ENCODE measurements at places on chromosomes 12 and 14. TPM values are rescaled to one million over a fixed set of nuclear protein-coding genes. Genes with fewer than 3 reads are reported as not detected.

DNA sequence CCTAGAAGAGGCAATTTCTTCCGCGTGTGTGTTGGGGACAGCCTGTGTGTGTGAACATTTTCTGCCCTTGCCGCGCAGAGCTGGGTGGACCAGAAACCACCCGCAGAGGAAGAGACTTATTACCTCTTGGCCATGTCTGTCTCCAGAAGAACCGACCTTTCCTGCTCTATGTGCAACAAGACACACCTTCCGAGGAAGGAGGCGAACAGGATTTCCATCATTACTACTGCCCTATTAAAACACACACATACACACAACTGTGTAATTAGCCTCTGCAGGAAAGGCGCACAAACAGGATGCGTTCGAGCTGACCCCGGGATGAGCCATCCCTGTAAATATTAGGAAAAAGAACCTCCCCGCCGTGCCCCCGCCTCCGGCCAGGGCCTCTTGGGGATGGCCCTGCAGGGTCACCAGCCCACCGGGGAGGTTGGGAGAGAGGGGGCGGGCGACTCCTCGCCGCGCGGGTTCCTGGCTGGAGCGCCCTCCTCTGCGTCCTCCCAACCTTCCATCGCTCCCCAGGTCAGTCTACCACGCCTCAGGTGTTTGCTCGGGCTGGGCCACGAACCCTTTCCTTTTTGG lies 484 bp upstream of the PRKCH start:
- no peak for DNase-seq

DNA sequence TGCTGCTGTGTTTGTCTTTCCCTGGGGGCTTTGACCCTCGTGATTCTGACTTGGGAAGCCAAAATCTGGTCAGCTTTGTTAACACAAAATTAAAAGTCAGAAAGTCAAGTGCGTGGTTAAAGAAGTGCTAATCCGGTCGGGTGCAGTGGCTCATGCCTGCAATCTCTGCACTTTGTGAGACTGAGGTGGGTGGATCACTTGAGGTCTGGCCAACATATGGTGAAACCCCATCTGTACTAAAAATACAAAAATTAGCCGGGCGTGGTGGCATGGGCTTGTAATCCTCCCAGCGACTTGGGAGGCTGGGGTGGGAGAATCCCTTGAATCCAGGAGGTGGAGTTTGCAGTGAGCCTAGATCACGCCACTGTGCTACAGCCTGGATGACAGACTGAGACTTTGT lies 844.6 kb downstream of the VRK1 start:
- DNase-seq = no peak

- DNase-seq = no peak
Measured at GRCh38 chr14:72920008-72920407, 6.3 kb upstream of the DCAF4 start.

DNA sequence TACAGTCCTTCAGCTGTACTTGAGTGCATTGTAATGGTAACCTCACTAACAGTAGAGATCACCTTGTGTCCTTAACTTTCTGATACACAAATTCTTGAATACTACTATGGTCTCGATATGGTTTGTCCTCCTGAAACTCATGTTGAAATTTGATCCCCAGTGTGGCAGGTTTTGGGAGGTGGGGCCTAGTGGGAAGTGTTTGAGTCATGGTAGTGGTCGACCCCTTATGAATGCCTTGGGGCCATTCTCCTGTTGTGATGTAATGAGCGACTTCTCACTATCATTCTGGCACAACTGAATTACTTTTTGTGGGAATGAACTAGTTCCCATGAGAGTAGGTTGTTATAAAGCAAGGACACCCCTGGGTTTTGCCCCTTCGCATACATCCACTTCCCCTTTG lies 52.3 kb downstream of the IPO8 start:
- DNase-seq = no peak

DNA sequence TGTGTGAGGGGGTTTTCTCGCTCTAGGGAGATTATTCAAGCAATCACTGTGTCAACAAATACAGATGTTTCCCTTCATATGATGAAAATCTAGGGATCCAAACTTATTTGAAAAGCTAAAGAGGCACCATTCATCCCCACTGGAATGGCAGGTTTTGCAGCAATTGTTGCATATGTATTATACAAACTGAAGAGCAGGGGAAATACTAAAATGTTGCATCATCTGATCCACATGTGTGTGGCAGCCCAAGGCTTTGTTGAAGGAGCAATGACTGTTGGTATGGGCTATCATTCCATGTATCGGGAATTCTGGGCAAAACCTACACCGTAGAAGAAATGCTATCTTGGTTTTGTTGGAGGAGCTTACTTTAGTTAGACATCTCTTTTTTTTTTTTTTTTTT lies 4.1 kb upstream of the PRPF40B start:
- DNase-seq = no peak

- DNase-seq = no peak
Measured at GRCh38 chr12:1204581-1205121, 213.6 kb downstream of the ERC1 start.

DNA sequence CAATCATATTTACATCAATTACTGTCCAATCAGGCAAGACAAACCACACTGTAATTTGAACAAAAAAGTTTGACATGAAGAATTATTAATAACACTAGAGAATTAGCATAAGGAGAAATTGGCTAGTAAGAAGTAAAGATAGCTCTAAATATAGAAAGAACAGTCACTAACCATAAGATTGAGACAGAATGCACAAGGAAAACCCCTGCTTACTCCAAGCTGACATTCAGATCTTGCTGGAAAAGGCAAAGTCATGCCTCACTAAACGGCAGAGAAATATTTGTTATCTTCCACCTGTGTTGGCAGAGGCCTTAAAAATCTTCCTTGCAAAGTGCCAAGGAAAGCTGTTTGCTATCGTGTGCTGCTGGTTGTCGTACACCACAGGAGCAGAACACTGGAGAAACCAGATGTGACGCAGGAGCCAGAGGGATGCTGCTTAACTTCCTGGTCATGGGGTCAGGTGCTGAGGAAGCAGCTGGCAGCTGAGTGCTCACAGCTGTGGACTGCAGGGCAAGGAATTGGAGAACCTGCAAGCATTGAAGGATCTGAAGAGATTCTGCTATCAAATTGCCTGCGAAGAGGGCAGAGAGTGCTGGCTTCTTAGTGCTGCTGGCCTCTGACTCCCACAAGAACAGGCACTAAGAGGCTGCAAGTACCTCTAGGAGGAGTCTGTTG lies 1323.3 kb downstream of the LRFN5 start:
- peak; percentile 16 for DNase-seq

GRCh38 chr12:106120519-106121105 lies 18.1 kb downstream of the NUAK1 start:
- no peak for DNase-seq

GRCh38 chr12:50690925-50691324 lies 73.0 kb upstream of the ATF1 start:
- no peak for DNase-seq

GRCh38 chr12:130859161-130859560 lies 12.7 kb upstream of the RAN start:
- no peak for DNase-seq

DNA sequence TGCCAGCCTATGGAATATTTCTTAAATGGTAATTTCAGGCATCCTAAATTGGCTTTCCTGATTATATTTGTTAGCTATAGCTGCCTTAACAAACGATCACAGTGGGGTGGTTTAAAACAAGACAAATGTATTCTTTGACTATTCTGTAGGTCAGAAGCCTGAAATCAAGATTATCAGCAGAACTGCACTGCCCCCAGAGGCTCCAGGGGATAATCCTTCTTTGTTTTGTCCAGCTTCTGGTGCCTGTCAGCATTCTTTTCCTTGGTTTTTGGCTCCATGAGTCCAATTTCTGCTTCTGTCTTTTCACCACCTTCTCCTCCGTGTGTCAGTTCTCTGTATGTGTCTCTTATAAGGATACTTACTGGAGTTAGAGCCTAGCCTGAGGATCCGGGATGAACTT lies 1282.2 kb upstream of the USP15 start:
- no peak for DNase-seq

DNA sequence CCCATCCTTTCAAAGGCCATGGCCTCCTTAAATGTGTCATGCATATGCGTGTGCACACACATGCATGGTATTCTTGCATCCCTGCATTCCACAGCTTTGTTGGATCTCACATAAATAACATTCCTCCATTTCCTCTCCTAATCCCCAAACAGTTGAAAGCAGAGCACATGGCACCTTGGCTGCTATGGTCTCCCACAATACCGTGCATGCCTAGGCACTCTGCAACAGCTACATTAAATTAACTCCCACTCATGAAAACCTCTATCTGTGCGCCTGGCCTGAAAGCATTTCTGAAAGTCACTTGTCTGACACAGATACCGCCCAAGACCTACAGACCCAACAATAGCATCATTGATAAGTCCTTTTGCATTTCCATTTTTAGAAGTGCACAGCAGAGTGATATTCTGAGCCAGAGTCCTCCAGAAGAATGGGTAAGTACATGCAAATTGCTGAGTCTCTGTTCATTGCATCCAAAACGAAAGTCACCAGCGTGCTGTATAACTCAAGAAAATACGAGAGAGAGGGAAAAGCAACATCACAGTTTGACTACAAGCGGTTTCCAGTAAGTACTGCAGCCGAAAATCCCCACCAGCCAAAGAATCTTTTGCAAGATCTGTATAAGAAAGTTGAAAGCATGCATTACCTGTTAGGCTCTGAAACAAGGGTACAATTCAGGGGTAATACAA lies 436 bp downstream of the ASB2 start:
- no peak for DNase-seq

- no peak for DNase-seq
Measured at GRCh38 chr12:30927222-30927611, 669 bp downstream of the TSPAN11 start.

DNA sequence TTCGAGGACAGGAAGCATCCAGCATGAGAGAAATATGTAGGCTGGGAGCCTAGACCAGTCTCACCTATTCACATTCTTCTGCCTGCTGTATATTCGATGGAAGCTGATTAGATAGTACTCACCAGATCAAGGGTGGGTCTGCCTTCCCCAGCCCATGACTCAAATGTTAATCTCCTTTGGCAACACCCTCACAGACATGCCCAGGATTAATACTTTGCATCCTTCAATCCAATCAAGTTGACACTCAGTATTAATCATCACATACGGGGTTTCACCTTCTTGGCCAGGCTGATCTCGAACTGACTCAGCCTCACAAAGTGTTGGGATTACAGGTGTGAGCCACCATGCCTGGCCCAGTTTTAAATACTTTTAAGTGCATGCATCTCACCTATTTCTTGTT lies 30.5 kb upstream of the SLC10A1 start:
- no peak for DNase-seq

DNA sequence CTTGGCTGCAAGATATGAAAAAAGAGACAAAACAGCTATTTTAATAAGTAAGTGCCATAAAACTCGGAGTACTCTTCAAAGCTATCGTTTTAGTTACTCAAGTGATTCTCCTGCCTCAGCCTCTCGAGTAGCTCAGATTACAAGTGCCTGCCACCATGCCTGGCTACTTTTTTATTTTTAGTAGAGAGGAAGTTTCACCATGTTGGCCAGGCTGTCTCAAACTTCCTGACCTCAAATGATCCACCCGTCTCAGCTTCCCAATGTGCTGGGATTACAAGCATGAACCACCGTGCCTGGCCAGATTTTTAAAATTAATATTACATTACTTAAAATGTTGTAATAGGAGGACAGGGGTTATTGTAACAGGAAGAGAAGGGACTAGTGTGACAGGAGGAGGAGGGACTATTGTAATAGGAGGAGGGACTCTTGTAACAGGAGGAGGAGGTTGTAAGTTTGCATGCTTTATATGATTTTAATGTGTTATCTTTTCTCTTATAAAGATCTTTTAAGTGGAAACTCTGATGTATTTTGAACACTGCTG lies 61.3 kb downstream of the KITLG start:
- DNase-seq = no peak

DNA sequence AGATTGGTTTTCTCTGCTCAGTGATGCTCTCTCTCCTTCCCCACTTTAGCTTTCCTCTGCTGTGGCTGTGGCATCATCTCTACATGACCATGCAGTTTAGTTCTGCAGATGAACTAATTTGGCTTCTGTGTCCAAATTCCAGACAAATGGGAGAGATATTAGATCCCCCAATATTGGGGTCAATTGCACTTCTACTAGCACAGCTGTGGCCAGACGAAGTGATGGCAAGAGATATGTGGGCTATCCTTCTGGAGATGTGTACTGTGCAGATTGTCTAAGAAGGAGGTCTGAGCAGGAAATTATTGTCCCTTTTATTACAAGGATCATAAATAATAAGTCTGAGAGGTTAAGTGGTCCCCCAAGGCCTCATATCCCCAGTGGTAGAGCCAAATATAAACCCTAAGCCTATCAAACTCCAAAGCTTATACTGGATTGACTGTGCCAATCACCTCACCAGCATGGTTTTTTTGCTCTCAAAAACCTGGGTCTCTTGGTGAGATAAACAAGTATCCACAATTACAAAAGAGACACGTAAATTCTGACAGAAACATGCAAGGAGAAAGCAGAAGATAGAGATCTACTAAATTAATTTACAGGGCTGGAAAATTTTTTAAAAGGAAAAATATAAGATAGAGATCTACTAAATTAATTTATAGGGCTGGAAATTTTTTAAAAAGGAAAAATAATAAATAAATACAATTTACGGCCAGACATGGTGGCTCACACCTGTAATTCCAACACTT lies 29.1 kb upstream of the GCH1 start:
- no peak for DNase-seq

- DNase-seq = no peak
Measured at GRCh38 chr12:770479-770878, 18.1 kb downstream of the WNK1 start.

DNA sequence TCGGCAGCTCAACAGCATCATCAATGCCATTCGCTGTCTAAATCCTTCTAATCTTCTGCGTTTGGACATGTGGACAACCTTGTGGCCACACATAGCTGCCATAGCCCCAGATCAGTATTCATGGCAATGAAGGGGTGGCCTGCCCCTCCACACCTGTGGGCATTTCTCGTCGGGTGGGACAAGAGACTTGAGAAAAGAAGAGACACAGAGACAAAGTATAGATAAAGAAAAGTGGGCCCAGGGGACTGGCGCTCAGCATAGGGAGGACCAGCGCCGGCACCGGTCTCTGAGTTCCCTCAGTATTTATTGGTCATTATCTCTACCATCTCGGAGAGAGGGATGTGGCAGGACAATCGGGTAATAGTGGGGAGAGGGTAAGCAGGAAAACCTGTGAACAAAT lies 42.3 kb downstream of the MAGOHB start:
- no peak for DNase-seq

DNA sequence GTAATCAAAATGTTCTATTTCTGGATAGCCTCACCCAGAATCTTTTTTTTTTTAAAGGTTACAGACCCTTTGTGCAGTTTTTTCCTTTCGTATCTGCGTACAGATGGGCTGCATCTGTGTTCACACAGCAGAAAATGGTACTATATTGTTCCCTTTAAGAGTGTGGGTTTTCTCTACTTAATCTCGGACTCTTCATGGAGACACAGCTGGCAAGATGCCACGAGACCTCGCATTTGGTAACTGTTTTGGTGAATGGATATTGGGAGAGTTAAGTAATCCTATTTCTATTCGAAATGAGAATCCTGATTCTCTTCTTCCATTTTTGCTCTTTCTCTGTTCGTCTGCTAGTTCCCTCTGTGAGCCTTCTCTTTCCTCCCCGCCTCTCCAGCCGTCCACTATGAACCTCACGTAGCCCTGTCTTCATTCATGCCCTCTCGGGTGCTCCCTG lies 85.7 kb downstream of the SAMD4A start:
- DNase-seq = no peak

Gene GUCY2C
- total RNA-seq = 82.8 TPM

Gene CD4
- 18.1 TPM for total RNA-seq

Gene ACACB
- 55.6 TPM for total RNA-seq

Gene FAM186B
- total RNA-seq = 0.25 TPM

Gene SDR9C7
- not detected for total RNA-seq

Gene FBLN5
- 13.2 TPM for total RNA-seq

Gene ANO4
- total RNA-seq = 0.15 TPM

Gene FIGNL2
- 0.24 TPM for total RNA-seq

Gene LRRK2
- total RNA-seq = 3.6 TPM

Gene KHNYN
- total RNA-seq = 70.8 TPM
